ENCODE measurements at places on chromosomes 12 and 14.

GRCh38 chr14:21748869-21749303, 75.3 kb upstream of the OR4E1 start:
- peak; percentile 9 for DNase-seq

- no peak for DNase-seq
These were observed 104.1 kb downstream of the LGMN start for GRCh38 chr14:92644171-92644969.

GRCh38 chr14:39203659-39204606, 28.9 kb downstream of the PNN start:
- DNase-seq: no peak

GRCh38 chr12:67018105-67018504, 251.1 kb upstream of the CAND1 start:
- DNase-seq: no peak
